ENCODE measurements at places on chromosomes 5 and 9.
A peak's percentile ranks its signal among the peaks of the same experiment; 100 is the strongest.

DNA sequence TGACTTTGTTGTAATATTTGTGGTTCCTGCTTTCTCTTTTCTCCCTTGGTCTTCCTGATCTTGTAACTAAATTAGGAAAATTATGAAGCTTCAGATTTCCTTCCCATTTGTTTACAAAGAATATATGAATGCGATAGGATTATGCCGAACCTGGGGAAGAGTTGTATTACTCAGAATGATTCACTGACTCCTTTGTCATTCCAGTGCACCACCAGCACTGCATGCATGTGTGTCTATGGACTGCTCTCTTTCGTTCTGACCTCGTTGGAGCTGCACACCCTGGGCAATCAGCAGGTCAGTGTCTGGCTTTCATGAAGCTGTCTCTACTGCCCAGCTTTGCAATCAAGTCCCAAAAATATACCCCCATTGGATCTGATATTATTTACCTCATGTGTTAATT, 25.5 kb downstream of the NUP188 start:
- DNase-seq: no peak

DNA sequence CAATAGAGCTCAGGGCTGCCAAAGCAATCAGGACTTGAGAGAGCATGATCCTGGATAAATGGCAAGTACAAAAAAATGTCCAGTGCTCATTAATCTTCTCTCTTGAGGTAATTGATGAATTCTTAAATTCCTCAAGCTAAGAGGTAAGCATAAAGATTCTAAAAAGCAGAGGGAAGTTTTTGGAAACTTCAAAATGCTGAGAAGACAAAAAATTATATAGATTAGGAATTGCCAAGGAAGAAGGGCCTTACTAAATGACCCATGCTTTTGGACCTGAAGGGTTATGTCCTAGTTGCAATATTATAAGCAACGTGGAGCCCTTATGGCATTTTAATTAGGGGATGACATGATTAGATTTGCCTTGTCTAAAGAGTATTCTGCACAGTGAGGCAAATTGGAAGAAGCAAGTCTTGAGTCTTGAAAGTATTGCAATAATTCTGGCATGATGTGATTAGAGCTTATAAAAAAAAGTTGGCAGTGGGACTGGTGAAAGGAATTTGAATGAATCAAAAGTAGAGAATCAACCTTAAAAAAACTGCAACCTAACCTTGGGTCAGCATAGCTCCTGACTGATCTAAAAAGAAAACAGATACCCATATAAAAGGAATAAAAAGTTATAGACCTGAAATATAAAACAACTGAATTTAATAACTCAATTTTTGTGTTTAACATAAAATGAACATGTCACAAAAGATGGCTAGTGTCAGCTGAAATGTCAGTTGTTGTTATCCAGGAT, 323.8 kb upstream of the ARRDC3 start:
- DNase-seq: no peak

DNA sequence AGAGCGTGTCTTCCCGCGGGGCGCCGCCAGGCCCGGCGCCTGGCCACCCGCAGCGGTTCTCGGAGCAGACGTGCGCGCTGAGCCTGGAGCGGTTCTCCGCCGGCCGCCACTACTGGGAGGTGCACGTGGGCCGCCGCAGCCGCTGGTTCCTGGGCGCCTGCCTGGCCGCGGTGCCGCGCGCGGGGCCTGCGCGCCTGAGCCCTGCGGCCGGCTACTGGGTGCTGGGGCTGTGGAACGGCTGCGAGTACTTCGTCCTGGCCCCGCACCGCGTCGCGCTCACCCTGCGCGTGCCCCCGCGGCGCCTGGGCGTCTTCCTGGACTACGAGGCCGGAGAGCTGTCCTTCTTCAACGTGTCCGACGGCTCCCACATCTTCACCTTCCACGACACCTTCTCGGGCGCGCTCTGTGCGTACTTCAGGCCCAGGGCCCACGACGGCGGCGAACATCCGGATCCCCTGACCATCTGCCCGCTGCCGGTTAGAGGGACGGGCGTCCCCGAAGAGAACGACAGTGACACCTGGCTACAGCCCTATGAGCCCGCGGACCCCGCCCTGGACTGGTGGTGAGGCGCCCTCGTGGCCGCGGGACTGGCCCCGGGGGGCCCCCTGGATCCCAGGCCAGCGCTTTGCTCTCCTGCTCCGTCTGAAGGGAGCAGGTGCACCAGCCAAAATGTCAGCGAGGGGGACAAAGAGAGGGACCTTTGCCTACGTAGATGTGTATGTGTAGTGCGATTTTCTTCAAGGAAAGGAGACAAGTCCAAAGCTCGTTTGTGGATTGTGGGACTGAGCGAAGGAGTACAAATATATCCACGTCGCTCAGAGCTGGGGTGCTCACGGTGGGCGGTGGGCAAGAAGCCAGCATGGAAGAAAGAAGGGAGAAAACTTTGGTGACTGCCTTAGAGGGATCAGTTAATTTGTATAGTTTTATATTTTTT, 19.5 kb downstream of the BTNL9 start:
- no peak for DNase-seq

DNA sequence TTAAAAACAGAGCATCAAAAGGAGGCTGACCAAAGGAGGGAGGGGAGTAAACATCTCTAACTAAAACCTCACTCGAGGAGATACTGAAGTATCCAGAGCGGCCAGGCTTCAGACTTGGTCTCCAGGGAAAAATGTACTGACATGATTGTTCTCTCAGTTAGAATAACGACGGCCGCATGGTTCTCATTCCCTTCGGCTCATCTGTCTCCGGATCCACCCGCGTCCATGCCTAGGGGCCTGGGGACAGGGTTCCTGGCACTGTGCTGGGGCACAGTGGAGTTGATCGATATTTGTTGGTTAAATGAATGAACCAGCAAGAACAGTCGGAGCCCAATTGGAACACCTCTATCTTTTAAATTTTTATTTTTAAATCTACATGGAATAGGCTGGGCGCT, 167.1 kb upstream of the PHYKPL start:
- DNase-seq: no peak

GRCh38 chr5:91598216-91598615, 215.1 kb upstream of the ARRDC3 start:
- peak; percentile 26 for DNase-seq

DNA sequence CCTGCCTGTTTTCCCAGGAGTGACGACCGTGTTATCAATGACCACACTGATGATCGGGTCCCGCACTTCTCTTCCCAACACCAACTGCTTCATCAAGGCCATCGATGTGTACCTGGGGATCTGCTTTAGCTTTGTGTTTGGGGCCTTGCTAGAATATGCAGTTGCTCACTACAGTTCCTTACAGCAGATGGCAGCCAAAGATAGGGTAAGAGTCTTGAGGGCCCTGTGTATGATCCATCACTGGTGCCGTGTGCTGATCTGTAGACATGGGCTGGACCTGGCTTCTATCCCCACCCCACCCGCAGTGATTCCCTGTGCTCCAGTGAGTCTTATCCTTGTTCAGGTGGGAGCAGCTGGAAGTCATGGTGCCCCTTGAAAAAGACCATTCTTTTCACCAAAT, 26.0 kb downstream of the GABRP start:
- DNase-seq: peak; percentile 48

GRCh38 chr9:71048280-71048679, 73.1 kb downstream of the TRPM3 start:
- no peak for DNase-seq

DNA sequence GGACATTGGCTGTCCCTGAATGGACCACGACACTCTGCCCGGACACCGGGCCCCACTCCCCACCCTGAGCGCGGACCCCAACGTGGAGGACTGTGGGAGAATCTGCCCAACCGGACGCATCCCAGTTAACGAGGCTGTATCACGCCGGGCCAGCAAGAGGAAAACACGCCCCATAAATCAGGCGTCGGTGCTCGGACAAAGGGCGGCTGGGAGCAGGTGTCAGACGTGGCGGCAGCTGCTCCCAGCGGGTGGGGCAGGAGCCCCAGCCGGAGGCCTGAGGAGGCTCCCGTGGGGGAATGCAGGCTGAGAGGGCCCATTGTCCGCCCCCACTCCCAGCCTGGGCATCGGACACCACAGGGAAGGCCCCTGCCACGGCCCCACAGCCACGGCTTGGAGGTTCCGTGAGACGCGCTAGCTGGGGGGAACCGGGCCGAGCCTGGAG, 19.2 kb downstream of the NOTCH1 start:
- peak; percentile 54 for DNase-seq

GRCh38 chr9:115466756-115467155, 348.8 kb upstream of the TNC start:
- no peak for DNase-seq

GRCh38 chr5:177509381-177509951, at the start of gene DOK3:
TSS of gene DOK3 (minus strand) at chr5:177509826. CDS start at chr5:177509540, 286 bp downstream.
- DNase-seq: no peak

- DNase-seq: no peak
Measured at GRCh38 chr9:35731415-35732184, 395 bp downstream of the TLN1 start.

DNA sequence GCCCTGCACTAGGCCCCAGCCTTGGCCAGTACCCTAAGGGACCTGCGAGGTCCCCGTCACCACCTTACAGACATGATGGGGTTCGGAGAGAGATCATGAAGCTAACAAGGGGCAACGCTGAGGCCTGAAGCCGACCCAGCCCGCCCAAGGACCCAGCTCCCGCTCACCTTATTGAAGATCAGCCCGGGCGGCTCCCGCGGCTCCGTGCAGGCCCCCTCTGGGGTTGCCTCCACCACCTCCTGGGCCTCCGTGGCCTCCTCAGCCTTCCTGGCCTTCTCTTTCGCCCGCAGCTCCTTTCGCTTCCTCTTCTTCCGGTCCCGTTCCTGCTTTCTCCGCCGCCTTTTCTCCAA, 3.6 kb downstream of the SURF6 start:
- DNase-seq: no peak

DNA sequence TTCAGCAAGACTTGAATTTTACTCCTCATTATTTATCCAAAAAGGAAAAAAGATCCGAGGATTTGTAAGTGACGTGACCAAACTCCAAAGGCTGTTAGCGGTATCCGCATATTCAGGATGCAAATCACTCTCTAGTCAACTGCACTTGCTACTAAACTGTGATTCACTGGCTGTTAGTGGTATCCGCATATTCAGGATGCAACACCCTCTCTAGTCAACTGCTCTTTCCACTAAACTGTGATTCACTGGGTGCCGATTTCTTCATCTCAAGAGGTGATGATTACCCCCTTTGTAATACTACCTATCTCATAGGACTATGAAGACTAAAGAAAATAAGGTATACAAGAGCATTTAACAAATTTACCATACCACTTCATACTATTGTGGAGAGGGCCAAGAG, 5.7 kb downstream of the MAPKAP1 start:
- DNase-seq: no peak

- DNase-seq: no peak
Measured at GRCh38 chr9:113257863-113258262, 17.5 kb downstream of the CDC26 start.

DNA sequence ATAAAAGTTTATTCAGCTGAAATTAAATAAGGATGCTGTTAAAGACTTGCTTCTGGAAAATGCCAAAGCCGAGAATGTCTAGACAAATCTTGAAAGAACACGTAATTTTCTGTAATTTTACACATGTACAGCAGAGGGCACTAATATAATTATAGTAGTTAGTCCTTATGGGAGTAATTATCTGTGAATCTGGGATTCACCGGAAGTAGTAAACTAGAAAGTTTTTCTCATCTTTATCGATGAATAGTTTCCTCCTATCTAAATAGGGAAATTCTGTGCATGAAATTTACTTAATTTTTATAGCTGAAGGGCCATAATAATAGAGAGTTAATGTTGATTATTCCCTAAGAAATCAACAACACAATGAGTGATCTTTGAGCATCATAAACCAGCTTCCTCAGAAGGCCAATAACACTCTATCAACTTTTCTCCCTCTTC, 18.4 kb upstream of the CNTLN start:
- peak; percentile 73 for DNase-seq

GRCh38 chr9:130639124-130639765, 25.1 kb upstream of the PRDM12 start:
- no peak for DNase-seq

DNA sequence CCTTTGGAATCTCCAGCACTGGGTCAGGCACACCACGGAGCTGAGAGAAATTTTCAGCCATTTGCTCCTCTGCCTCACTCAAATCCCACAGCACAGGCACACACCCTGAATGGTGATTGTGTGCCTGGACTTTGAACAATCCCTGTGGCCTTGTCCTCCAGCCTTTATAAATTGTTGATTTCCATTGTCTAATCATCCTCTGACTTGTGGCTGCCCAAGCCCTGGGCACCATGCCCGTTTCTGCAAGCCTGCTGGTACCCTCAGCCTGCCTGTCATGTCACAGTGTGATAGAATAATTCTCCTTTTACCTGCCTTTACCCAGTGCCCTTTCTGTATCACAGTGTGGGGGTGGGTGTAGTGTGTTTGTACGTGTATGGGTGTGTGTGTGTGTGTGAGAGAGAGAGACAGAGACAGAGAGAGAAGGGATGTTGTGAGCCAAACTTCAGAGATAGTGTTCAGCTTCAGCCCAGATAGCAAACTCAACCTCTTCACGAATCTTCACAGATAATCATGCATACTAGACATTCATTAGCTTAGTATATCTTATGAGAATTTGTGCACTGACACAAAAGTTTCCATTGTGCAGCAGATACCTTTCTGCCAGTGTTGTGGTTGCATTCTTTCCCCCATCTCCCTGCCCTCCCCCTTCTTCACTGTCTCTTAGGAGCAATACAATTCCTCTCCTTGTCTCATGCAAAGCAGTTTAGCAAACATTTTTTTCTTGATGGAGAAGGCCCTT, 27.8 kb upstream of the SLC44A1 start:
- no peak for DNase-seq

- DNase-seq: no peak
Measured at GRCh38 chr5:175683921-175684320, 26.1 kb downstream of the HRH2 start.

GRCh38 chr5:65120371-65120967, 351.7 kb downstream of the CWC27 start:
- DNase-seq: peak; percentile 77

Measured in NCI-H748 treated with DMSO at 0.1 percent for 48 hours (cell line).